ENCODE measurements at places on chromosomes 5 and 9.

GRCh38 chr9:133306242-133307204 lies 29.5 kb downstream of the SURF6 start:
- DNase-seq, result no peak

GRCh38 chr5:178671602-178672144 lies 44.8 kb upstream of the CLK4 start:
- DNase-seq, result no peak

- DNase-seq, result peak; percentile 9
Observed at GRCh38 chr5:60295423-60295822, 401.9 kb upstream of the PDE4D start.

DNA sequence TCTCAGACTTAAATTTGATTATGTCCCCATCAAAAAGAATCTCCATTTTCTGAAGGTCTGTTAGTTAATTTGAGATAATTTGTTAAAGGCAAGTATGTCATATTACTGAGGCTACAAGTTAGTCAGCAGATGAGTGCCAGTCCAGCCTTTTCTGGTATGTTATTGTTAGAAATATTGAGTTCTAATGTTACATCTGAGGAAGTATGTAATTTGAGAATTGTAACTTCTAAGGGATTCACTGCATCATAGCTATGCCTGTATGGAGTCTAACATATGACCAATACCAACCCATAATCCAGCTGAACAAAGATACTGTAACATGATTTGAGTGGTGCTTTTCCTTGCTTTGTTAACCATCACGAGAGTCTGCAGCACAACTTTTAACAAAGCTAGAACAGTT lies 13.9 kb downstream of the SLC23A1 start:
- no peak for DNase-seq

DNA sequence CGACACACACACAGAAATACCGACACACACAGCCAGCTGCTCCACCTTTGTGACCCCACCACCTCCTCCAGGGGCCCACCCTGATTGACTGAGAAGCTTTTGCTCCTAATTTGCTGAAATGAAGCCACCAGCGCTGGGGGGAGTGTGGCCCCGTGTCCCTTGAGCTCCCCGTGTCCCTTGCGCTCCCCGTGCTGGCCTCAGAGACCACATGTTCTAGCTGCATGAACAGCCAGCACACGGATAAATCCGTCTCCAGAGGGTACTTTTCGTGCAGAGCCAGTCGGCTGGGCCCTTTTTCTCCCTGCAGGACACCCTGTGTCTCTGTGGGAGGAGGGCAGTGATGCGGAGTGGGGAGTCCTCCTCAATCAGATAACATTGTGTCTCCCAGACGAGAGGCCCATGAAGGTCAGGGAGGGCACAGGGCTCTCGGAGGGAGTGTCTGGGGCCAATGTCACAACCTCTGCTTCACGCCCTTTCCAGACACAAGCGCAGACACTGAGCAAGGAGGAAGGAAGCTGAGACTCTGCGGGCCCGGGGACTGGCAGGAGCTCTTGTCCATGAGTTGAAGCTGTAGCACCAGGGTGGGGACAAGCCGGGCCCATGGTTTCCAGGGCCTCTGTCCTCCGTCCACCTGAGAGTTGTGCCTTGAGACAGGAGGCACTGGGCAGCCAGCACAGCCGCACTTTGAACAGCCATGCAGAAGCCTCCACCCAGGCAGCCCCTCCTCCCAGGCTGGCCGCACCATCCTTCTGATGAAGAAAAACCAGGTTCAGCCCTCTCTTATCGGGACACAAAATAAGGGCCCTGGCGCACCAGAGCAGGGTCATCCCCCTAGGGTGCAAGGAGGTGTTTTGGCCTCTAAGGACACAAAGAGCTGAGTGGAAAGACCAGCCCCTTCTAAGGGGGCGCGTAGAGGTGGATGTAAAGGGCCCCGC lies 36.4 kb upstream of the SLC6A19 start:
- DNase-seq, result no peak

DNA sequence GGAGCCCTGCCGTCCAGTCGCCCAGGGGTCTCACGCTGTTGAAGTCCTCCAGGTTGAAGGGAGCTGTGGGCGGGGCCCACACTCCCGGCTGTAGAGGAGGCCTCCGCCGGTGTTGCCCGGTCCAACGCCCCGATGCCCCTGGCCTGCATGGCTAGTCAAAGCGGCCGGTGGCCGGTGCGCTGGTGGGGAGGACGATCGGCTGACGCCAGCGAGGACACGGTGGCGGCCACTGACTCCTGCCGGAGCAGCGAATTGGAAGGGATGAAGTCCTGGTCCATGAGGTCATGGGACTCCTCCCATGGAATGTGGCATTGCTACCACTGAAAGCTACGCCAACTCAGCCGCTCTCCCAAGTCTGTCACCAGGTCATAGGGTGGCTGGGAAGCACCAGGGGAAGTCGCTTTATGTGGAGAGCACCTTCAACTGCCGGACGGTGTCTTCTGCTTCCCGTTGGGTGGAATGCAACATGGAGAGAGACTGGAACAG lies 11.8 kb downstream of the RCL1 start:
- no peak for DNase-seq

DNA sequence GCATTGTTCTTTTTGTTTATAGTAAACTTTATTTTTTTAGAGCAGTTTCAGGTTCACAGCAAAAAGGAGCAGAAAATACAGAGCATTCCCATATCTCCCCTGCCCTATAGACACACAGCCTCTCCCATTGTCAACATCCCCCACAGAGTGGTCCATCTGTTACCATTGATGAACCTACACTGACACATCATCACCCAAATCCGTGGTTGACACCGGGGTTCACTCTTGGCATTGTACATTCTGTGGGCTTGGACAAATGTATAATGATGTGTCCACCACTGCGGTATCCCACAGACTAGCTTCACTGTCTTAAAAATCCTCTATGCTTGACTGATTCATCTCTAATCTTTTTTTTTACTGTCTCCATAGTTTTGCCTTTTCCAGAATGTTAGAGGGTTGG lies 120.7 kb upstream of the SPATA31C2 start:
- DNase-seq, result no peak

GRCh38 chr5:149633476-149634350 lies 52.4 kb downstream of the ARHGEF37 start:
- no peak for DNase-seq

DNA sequence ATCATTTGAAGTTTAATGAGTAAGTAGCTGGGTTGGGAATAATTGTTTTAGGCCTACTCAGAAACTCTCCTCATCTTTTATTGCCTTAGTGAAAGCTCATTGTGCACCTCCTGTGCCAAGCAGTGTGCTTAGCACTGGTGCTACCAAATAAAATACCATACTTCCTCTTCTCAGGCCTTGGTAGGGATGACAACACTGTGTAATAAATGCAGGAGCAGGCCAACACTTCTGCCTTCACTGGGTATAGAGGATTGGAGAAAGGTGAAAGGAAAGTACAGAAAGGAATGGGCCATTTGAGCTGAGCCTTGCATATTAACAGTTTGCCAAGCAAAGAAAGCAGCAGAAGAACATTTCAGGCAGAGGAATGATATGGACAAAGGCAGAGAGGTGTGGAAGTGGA lies 285.7 kb downstream of the NR3C1 start:
- no peak for DNase-seq

DNA sequence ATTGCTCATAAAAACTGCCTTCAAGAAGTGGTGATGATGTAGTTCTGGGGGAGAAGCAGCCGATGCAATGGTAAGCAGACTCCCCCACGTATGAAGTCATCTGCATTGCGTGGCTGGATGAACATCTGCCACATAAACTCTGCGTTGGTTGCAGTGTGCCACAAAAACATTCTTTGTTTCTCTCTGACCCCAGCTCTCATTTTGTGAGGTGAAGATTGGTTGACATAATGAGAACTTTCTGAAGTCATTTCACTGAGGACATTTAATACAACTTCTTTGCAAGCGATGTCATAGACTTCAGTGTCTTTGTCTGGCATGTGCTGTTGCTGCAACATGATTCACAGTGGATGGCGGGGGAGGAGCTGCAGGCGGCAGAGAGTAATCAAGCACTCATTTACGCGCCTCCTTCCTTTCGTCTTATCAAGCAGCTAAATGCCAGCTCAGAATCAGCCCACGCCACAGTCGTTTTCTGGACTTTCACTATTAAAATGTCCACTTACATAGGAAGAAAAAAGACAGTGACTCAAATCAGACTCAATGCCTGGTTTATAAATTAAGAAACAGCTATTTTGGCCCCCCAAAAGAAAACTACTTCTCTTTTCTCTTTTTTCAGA lies 91.5 kb upstream of the NFIL3 start:
- DNase-seq, result peak; percentile 46

GRCh38 chr5:168578538-168579487 lies at the start of gene PANK3:
PANK3 (minus strand) TSS chr5:168579368; CDS start chr5:168579283, 85 bp downstream.
- DNase-seq, result no peak

- DNase-seq, result no peak
Observed at GRCh38 chr5:169583101-169583423, 511 bp upstream of the SPDL1 start.

GRCh38 chr5:138645778-138646575 lies 70.8 kb upstream of the HSPA9 start:
- DNase-seq, result no peak

DNA sequence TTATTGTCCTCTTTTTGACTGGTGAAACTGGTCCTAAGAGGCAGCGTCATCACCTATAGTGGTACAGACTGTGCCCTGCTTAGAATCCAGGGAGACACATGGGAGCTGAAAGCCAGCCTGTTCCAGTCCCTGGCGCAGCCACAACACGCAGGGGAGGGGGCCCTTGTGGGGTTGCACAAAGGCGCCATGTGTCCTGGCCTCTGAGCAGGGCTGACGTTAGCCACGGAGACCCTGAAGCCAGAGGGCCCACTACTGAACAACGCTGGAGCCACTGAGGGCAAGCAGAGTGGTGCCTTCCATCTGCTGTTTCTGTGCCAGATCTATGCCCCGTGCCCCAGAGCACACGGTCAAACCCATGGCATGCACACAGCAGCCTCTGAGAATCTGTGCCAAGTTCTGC lies 147.3 kb downstream of the ACTL7B start:
- DNase-seq, result no peak

- DNase-seq, result no peak
Observed at GRCh38 chr5:22542340-22542739, 310.8 kb downstream of the CDH12 start.

DNA sequence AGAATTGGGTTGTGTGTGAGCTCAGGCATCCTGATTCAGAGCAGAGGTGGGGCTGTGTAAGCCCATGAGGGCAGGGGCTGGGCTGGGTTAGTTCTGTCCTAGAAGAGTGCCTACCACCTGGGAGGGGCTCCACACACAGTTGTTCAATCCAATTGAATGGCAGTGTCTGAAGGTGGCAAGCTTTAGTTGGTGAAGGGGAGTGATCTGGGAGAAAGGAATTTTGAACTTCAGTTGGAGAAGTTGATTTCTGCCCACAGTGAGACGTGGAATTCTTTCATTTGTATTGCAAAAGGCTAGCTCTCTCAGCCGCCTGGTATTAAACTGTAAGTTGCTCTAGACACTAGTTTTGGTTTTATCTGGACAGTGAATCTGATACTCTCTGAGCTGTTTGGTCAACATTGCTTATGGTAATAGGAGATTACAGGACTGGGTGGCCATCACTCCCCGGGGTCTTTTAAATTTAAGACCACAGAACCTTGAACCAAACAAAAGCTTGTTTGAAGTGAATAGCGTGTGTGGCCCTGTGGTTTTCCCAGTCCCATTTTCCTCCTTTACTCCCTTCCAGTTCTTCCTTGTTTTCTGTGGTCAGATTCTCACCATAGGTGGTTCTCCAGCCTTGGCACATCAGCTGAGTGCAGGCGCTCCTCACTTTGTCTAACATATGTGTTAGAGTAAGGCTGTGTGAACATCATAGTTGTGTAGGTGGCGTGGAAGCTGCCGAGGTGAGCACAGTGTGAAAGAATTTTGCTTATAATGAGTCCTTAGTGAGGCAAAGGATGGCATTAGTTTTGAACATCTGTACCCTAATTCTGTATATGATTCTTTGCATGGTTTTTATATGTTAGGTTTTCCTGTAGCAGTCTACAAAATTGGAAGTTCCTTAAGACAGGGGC lies 78.0 kb downstream of the ARHGAP26 start:
- DNase-seq, result no peak

GRCh38 chr9:96020792-96021550 lies 145.5 kb downstream of the ERCC6L2 start:
- DNase-seq, result no peak

- no peak for DNase-seq
Observed at GRCh38 chr5:172870291-172870714, 36.3 kb downstream of the ERGIC1 start.

DNA sequence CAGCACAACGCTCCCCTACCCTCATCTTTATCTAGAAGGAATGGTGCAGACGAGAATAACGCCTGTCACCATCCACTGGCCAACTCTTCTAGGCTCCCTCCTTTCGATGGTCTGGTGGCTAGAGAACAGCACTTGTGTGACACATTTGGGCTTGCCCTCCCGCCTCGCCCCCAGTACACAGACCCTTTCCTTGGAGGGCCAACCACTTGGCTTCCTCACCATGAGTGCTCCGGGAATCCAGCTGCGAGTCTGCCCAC lies 1.4 kb downstream of the GNAQ start:
- DNase-seq, result no peak

GRCh38 chr9:133035669-133036068 lies 4.9 kb downstream of the GTF3C5 start:
- DNase-seq, result no peak

DNA sequence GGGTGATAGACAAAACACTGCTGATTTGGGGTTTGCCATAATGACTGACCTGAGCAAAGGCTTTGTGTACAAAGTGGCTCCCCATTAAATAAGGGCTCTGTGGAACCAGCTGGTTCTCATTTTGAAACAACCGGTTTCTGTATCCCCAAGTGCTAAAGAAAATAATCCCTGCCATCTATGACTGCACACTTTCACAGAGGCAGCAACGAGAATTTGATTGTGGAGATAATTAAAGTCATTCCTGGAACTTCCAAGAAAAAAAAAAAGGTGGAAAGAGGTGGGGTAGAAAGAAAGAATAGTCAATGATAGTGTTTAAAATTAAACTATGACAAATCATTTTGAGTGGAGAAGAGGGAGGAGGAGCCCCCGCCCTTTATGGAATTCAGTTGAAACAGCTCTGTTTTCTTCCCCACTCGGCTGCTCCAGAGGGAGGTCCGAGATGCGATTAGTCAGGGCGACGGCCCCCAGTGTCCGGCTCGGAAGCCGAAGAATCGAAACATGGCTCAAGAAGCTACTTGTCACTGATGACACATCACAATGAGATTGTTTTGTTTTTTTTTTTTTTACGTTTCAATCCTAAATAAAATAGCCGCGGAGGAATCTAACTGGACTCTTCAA lies 38.4 kb downstream of the EBF1 start:
- no peak for DNase-seq

- DNase-seq, result no peak
Observed at GRCh38 chr9:110830495-110830894, 161.9 kb downstream of the MUSK start.

DNA sequence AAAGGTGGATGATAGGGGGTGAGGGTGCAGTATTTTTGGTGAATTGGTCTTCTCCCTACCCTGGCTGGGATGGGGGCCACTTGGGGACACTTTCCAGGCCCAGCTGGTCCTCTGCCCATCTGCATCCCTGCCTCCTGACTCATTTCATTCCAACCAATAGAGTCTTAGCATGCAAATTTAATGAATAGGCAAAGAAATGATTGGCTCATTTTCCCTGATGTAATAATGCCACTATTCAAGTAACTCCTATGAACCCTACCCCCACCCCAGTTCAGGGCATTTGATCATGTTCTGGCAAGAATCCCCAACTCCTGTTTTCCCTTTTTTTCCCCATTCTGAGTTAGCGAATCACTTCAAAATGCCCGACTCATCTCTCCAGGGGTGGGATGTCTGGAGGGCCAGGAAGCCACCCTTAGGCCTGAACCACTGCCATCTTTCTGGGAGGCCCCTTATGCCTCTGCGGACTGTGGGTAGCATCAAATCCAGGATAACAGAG lies 56.7 kb downstream of the PCDH1 start:
- no peak for DNase-seq
